ENCODE measurements at places on chromosomes 12 and 14. TPM values are rescaled to one million over a fixed set of nuclear protein-coding genes. Genes with fewer than 3 reads are reported as not detected.

DNA sequence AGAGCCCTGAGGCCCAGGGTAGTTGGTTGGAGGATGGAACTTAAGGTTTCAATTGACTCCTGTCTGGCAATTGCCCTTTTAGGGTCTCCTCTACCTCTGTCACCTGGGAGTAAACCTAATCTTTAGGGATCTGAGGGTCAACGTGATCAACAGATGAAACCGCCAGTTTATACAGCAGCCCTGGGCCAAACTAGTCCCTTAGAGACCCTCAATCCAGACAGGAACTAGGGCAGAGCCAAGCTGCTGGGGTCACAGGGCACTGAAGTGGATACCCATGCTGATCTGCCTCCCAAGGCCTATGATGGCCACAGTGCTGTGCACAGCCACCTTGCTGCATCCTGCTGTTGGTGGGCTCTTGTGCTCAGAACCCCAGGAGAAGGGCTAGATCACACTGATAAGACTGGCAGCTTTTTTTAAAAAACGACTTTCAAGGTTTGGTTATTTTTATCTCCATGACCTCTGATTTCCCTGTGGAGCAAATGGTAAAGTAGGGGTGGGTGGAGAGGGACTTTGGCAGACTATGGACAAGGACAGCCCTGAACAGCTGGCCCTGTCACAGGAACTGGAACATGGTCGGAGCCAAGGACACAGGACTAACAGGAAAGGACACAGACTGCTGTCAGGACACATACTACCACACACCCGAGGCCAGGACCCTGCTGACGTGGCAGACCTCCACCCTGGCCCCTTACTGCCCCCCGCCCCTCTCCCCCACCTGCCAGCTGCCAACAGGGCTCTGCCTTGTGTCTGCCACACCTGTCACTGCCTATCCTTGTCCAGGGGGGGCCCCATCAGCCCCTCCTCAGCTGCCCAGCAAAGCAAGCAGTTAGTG, 474 bp downstream of the FITM1 start:
- no peak overlapping the region for H3K4me3 ChIP-seq
- DNase-seq, result no peak
- H3K4me1 ChIP-seq, result no peaks in the 10 kb centered on the region
- no peak overlapping the region for H3K27ac ChIP-seq
- H3K36me3 ChIP-seq, result no peaks in the 10 kb centered on the region
- H3K27me3 ChIP-seq, result no peaks in the 10 kb centered on the region

- no peak overlapping the region for H3K4me3 ChIP-seq
- H3K4me1 ChIP-seq, result no peaks in the 10 kb centered on the region
- H3K27ac ChIP-seq, result no peak overlapping the region
- H3K36me3 ChIP-seq, result no peaks in the 10 kb centered on the region
Measured at GRCh38 chr14:65377576-65377975, 35.0 kb upstream of the FUT8 start.

GRCh38 chr14:103045371-103045869, 11.9 kb downstream of the CDC42BPB start:
- no peaks in the 10 kb centered on the region for H3K4me1 ChIP-seq
- no peak for DNase-seq
- no peaks in the 10 kb centered on the region for H3K27me3 ChIP-seq

Gene TMEM30B
- total RNA-seq, result 1.7 TPM

Gene BBOF1
- total RNA-seq, result 3.5 TPM

Gene INHBE
- 0.76 TPM for total RNA-seq

Gene SLC6A15
- total RNA-seq, result 2.6 TPM

Gene SDR9C7
- not detected for total RNA-seq

Gene PGF
- total RNA-seq, result 1.8 TPM
